Bone marrow (tissue), 2 donors: ENCODE measurements at places on chromosomes 16 and 17.

GRCh38 chr16:27417047-27417671, 15.2 kb downstream of the IL21R start:
- no peak for DNase-seq

GRCh38 chr16:3691761-3692160, 25.6 kb downstream of the TRAP1 start:
- DNase-seq: no peak

- no peak for DNase-seq
These were observed 4.4 kb upstream of the HIC1 start for GRCh38 chr17:2050300-2051060.

GRCh38 chr16:85098565-85098964, 13.7 kb downstream of the CIBAR2 start:
- DNase-seq: no peak

- peak; percentile 56 for DNase-seq
These were observed 7.5 kb downstream of the SLC16A3 start for GRCh38 chr17:82236142-82236971.

DNA sequence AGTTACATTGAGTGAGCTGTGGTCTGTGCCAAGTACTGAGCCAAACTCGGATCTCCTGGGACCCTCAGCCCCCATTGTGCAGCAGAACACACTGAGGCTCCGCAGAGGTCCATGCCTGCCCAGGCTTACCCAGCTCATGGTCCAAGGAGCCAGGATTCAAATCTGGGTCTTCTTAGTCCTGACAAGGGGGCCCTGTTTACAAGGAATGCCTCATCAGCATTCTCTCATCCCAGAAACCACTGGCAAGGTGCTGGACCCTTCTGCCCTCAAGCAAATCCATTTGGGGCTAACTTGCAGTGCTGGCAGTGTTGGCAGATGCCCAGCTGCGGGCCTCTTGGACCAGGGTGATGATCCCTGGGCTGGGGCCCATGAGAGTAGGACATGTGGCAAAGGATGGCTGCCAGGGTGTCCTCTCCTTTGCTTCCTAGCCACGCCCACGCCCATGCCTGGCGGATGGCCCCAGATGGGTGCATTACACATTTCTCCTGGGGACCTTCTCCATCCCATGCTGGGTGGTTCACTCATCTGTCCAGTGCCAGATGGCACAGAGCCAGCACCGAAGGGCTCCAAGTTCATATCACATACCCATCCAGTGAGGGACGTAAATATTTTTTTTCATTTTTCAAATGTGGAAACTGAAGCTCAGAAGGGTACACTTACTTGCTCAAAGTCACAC, 117.7 kb downstream of the CMIP start:
- DNase-seq: no peak

GRCh38 chr17:51914577-51914976, 243.9 kb downstream of the CA10 start:
- DNase-seq: no peak

GRCh38 chr16:22948603-22949368, 134.8 kb downstream of the HS3ST2 start:
- DNase-seq: peak; percentile 23

DNA sequence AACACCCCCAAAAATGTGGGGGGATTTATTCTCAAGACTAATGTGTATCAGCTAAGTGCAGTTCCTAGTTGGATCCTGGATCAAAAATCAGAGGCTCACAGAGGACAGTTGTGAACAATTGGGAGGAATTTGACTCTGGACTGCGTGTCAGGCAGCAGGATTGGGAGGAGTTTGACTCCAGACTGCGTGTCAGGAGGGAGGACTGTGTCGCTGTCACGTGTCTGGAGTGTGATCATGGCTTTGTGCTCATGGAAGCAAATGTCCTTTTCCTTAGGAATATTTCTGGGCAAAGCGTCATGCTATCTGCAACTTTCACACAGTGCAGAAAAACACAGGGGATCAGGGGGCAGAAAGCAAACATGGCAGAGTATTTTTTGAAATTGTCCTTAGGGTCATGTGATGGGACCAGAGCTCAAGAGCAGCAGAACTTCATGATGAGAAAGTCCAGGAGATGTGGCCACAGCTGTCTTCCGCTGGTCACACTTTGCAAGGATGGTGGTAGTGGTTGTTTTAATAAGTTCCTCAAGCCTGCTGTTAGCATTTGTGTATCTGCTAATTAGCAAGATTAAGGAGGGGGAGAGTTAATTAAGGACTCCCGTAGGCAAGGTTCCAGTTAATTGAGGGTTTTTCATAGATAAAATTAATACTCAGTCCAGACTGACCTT, 122.0 kb upstream of the CHMP6 start:
- DNase-seq: no peak

GRCh38 chr16:52770828-52771227, 223.9 kb upstream of the TOX3 start:
- DNase-seq: no peak

GRCh38 chr17:61402978-61403800, 3.5 kb downstream of the TBX2 start:
- no peak for DNase-seq

DNA sequence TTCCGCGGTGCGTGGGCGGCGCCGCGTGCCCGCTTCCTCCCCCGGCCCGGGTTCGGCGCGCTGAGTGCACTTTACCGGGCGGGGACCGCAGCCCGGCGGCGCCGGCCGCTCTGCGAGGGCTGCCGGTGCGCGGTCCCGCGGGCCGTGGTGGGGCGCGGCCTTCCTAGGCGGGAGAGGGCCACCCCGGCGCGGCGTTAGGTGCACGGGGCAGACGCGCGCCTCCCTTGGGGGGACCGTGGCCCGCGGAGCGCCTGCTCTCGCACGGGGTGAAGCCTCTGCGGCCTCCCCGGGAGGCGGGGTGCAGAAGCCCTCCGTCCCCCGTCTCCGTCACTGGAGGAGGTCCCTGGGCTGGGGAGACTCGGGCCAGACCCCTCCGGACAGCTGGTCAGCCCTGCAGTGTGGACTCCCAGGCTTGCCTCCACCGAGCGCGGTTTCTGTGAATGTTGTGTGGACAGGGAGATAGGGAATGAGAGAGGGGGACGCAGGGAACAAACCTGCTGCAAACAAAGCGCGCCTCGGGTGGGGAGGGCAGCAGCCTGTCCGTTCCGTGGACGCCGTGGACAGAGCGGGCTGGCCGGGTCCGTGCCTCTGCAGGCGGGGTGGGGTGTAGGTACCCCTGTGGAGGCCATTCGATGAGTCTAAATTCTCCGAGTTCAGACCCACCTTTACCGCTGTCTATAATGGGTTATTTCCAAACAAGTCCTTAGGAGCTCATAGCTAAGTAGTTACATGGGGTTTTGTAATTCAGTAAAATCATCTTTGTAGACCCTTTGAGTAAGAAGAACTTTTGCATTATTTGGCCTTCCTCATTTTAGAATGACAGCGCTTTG, 721 bp downstream of the TBCD start:
- DNase-seq: no peak

DNA sequence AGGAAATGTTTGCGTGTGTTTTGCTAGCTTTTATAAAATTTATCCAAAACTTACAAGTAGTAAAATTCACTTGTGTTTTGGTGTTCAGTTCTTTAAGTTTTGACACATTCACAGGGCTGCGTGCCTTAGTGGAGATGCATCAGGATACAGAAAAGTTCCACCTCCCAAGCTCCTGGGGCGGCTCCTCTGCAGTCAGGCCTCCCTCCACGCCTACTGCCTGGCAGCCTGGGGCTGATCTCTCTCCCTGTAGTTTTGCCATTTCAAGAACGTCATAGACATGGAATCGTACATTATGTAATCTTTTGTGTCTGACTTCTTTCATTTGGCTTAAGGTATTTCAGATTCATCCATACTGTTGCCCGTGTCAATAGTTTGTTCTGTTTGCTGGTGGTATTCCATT, 27.2 kb upstream of the IRF8 start:
- no peak for DNase-seq

DNA sequence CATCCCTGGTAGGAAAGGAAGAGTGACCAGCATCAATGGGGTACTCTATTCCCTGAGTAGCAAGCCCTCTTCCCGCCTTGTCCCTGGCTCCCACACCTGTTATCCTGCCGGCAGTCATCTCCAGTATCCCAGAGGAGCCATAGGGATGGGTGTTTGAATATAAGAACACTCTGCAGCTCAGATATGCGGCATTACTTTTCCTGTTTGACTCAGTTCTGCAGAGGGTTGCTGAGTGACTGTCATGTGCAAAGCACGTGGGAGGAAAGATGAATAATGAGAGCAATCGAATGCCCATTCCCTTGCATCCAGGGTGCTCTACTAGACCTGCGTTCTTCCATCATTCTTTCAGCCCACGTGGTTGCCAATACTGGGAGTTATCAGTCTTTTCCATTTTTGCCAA, 115.1 kb downstream of the PRKCB start:
- no peak for DNase-seq

DNA sequence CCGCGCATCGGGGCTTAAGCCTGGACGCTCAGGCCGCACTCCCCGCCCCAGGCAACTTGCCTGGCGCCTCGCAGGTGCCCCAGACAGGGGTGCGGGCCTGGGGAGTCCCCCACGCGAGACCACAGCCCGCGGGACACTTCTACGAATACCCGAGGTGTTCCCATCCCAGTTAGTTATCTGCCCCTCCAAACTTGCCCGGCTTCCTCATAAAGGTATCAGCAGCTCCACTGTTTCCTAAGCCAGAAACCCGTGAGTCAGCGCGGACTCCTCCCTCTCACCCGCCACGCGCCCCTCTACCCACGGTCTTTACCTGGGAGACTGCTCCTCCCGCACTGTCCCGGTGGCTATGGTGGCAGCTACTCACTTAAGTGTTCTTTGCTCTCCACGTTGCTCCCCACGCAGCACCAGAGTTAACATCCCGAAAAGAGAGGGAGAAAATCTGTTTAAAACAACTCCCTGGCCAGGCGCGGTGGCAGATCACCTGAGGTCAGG, 1.0 kb upstream of the CREBBP start:
- DNase-seq: no peak
